ENCODE measurements at places on chromosomes 12 and 14.

GRCh38 chr12:28543021-28543890 is 353.0 kb downstream of the CCDC91 start:
- DNase-seq, result peak; percentile 33

GRCh38 chr14:21056520-21057163 is 980 bp upstream of the RNASE8 start:
- DNase-seq, result no peak

- DNase-seq, result no peak
Observed at GRCh38 chr14:50055461-50056228, 60.7 kb downstream of the VCPKMT start.

DNA sequence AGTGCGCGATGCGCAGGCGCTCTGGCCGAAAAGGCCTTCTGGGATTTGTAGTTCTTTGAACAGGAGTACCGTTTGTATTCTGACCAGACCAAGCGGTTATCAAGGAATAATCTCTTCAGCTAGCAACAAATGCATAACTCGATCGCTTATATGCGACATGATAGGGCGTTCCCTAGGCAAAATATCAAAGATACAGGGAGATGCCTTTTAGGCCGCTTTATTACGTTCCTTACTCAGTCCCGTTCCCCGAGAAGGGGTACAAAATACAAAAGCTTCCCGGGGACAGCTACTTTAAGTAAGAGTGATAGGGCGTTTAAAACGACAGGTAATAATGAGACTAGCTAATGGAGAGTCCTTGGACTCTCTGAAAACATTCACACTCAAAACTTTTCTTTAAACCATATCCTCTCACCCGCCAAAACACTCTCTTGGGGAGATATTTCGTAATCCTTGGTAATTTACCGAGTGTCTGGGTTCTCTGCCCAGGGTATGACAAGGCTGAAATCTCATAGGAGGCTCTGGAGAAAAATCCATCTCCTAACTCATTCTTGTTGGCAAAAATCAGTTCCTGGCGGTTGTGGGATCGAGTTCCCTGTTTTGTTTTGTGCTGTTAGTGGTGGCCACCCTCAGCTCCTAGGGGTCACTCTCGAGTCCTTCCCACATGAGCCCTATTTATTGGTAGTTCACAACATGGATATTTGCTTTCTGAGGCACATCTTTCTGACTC is 412 bp upstream of the SNW1 start:
- DNase-seq, result no peak

DNA sequence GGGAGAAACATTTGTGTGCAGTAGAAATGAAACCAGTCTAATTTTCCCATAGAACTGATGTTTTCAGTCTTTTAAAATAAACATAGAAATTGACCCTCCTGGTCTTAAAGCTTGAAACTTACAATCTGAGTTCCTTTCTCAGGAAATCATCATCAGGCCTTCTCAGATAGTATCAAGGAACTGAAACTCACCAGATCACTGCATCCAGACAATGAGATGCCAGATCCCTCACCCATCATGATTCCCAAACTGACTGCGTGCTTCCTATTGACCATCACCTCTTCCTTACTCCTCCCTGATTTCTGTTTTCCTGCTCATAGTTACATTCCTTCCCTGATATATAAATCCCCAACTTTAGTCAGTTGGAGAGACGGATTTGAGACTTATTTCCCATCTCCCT is 195.0 kb upstream of the AMIGO2 start:
- DNase-seq, result no peak

- no peak for DNase-seq
Observed at GRCh38 chr14:39322807-39323206, 89.1 kb downstream of the MIA2 start.

- DNase-seq, result peak; percentile 71
Observed at GRCh38 chr14:35161231-35161630, 38.9 kb downstream of the PRORP start.

GRCh38 chr12:122158700-122159285 is 15.2 kb downstream of the IL31 start:
- no peak for DNase-seq

GRCh38 chr12:77401770-77402081 is 336.4 kb upstream of the E2F7 start:
- no peak for DNase-seq

DNA sequence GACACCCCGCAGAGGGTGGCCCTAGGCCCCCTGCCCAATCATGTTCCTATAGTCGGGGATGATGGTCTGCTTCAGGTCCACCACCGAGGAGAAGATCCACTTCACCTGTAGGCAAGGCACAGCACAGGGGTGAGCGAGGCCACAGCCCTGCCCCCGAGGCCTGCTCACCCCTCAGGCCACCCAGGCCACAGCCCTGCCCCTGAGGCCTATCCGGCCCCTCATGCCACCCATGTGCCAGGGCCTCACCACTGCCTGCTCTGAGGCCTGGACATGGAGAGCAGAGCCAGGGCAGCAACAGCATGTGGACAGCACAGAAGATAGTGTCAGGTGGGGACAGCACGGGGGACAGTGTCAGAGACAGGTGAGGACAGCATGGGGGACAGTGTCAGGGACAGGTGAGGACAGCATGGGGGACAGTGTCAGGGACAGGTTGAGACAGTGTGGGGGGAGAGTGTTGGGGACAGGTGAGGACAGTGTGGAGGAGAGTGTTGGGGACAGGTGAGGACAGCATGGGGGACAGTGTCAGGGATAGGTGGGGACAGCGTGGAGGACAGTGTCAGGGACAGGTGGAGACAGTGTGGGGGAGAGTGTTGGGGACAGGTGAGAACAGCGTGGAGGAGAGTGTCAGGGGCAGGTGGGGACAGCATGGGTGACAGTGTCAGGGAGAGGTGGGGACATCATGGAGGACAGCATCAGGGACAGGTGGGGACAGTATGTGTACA is 239.7 kb downstream of the TMEM121 start:
- DNase-seq, result no peak

DNA sequence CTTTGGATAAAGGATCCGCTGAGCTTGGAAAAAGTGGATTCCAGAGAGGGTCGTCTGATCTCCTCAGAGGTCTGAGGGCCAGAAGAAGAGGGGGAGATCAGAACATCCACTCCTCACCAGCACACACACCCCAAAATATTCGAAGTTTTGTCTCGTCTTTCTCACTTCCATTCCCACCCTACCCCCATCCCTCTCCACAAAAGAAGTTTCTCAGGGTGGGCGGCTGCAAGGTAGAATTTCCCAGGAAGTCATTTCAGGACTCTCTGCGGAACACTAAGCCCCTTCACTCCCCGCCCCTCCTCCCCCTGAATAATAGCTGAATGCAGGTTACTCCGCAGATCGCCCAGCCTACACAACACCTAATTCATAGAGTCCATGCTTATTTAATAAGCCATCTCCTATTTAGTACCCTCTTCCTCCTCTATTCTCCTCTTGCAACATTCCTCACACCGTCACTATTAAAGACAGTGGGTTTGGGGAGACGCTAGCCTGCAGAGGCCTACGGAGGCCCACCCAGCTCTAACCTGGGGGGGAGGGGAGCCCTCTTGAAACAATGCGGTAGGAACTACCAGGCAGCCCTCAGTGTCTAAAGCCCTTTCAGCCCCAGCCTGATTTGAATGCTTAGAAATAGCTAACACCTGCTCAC is 649 bp upstream of the SALL2 start:
- DNase-seq, result no peak

- no peak for DNase-seq
Observed at GRCh38 chr12:117660896-117661295, 299.5 kb upstream of the NOS1 start.

DNA sequence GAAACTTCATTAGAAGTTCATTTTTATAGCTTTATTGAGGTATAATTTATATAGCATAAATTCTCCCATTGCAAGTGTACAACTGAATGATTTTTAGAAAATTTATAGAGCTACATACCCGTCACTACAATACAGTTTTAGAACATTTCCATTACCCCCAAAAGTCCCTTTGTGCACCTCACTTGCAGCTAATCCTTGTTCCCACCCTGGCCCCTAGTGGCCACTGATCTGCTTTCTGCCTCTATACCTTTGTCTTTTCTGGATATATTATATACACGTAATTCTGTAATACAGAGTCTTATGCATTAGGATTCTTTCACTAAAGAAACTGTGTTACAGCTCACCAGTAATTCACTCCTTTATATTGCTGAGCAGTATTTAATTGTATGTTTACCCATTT is 145.1 kb upstream of the DIO2 start:
- DNase-seq, result no peak

DNA sequence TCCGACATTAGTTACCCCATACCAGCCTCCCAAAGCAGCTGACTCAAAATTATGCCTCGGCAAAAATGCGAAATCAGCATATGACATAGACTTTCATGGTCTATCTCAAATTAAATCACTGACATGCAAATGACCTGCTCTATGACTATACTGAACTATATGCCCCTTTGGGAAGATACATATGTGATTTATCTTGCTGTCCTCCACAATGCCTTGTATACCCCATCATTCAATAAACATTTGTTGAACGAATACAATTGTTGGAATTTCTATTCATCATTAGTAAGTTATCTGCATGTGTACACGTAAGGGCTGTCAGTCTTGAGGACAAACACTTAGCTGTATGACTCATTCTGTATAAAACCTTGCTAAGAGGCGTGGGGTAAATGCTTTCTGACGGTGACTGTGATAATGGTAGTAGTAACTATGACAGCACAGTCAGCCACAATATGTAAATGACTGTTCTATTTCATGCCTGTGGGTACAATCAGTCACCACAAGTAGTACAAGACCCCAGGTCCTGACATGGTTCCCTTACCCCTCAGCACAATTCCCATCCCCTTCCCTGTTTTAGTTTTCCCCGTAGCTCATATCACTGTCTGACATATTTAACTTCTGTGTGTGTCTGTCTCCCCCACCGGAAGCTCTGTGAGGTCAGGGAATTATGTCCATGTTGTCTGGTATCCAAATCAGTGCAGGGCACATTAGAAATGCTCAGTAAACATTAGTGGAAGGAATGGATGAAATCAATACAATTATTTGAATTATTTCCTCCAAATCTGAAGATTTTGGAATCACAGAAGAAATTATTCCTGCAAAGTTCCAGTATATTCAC is 42.8 kb downstream of the STXBP6 start:
- DNase-seq, result no peak

DNA sequence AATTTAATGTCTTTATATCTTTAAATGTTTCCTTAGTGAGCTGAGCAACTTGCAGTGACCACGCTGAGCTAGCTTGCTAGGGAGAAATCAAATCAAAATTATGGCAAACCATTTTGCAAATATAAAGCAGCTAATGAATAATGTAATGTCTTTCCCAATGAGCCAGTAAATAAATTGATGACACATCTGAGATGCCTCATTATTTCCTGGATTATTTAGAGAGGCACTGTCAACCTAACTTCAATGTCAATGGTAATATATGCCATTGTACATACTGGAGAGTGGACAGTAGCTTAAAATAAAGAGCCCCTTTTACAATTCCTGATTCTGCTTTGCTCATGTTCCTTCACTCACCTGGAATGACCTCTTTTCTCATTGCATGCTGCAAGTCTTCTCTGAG is 182.6 kb downstream of the PHLDA1 start:
- DNase-seq, result no peak

GRCh38 chr14:32559590-32559989 is 230.5 kb downstream of the AKAP6 start:
- DNase-seq, result no peak

GRCh38 chr12:4293299-4293965 is 19.9 kb downstream of the CCND2 start:
- DNase-seq, result peak; percentile 64

- no peak for DNase-seq
Observed at GRCh38 chr14:51188566-51189185, 51.4 kb upstream of the TMX1 start.

DNA sequence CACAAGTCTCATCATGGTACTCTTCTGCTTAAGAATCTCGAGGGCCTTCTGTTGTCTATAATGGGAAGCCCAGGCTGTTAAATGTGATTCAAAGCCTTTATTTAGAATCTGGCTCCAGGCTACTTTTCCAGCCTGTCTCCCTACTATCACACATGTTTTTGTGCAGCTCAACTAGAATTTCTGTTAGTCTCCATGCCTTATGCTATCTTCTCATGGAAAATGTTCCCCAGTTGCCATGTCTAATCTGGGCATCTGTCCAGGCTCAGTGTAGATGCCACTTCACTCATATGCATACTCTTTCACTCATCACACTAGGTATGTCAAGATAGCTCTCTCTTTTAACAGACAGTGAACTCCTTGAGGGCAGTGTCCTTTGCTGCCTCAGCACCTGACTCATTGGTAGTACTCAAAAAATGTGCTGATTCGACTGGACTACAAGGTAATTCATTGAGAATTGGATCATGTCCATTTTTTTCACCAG is 145.3 kb downstream of the TTLL5 start:
- DNase-seq, result no peak

GRCh38 chr12:131009595-131010395 is 56.1 kb downstream of the ADGRD1 start:
- DNase-seq, result no peak

- no peak for DNase-seq
Observed at GRCh38 chr14:74176400-74176793, 62.9 kb upstream of the VSX2 start.

DNA sequence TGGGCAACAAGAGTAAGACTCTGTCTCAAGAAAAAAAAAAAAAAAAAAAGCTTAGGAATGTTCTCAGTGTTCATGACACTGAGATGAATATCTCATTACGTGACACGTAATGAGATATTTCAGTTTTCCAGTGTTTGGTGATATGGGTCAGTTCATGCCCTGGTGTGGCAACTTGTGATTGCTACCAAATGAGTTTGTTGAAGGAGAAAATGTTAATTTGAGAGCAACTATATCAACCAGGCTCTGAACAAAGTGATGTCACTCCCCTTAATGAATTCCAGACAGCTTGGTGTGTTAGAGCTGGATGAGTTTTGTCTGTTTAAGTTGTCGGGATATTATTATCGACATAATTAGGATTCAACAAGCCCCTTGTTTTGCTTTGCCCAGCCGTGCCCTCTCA is 211.7 kb downstream of the DPF3 start:
- DNase-seq, result no peak

DNA sequence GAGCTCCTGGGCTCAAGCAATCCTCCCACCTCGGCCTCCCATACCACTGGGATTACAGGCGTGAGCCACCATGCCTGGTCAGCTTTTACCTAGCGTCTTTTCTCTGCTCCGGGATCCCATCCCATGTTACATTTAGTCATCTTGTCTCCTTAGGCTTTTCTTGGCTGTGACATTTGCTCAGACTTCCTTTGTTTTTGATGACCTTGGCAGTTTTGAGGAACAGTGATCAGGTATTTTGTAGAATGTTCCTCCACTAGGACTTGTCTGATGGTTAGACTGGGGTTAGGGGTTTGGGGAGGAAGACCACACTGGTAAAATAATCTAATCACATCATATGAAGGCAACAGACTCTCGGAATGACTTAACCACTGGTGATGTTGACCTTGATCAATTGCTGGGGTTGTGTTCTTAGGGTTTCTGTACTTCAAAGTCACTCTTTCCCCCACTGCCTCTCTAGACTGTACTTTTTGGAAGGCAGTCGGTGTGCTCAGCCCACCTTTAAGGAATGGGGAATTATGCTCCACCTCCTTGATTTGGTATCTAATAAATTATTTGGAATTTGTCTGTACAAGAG is 48.4 kb downstream of the RIN3 start:
- peak; percentile 54 for DNase-seq

- DNase-seq, result no peak
Observed at GRCh38 chr12:66060163-66060907, 70.2 kb downstream of the LLPH start.

Data from activated CD4-positive, alpha-beta T cell treated with anti-CD3 and anti-CD28 coated beads, Interleukin-2, amount 50 U/mL, for 16 hours (primary cell).